Placental pericyte (primary cell): ENCODE measurements at places on chromosomes 3 and 15. TPM values are rescaled to one million over a fixed set of nuclear protein-coding genes. Genes with fewer than 3 reads are reported as not detected.

GUCA1C gene
- not detected in 2 replicates for total RNA-seq

SV2B gene
- under 0.01 TPM in 1 of 2 replicates, not detected in the other for total RNA-seq

NT5DC2 gene
- 57.3 and 68.6 TPM in 2 replicates for total RNA-seq

DPPA2 gene
- total RNA-seq = not detected in 2 replicates

XIRP1 gene
- total RNA-seq = 0.14 TPM in 1 of 2 replicates, not detected in the other

KIF15 gene
- 0.66 and 14.7 TPM in 2 replicates for total RNA-seq

PLS1 gene
- 0.22 and 2.1 TPM in 2 replicates for total RNA-seq

ZNF662 gene
- total RNA-seq = 1.1 and 1.3 TPM in 2 replicates

TXNRD3 gene
- total RNA-seq = 5.3 and 11.2 TPM in 2 replicates

STOML1 gene
- total RNA-seq = 16.6 and 26.9 TPM in 2 replicates

HCLS1 gene
- 3.1 and 5.3 TPM in 2 replicates for total RNA-seq

ZWILCH gene
- 5.0 and 38.5 TPM in 2 replicates for total RNA-seq

TGM5 gene
- total RNA-seq = not detected in 2 replicates

SUSD5 gene
- total RNA-seq = 0.66 and 1.9 TPM in 2 replicates

MINAR1 gene
- total RNA-seq = 0.66 and 2.4 TPM in 2 replicates

RAB11A gene
- total RNA-seq = 183 and 230 TPM in 2 replicates

GABRR3 gene
- total RNA-seq = not detected in 2 replicates

IL17RE gene
- total RNA-seq = 0.72 and 0.88 TPM in 2 replicates

UBE2E2 gene
- total RNA-seq = 16.8 and 23.9 TPM in 2 replicates

FYTTD1 gene
- total RNA-seq = 44.1 and 45.3 TPM in 2 replicates

GCHFR gene
- 1.0 and 3.3 TPM in 2 replicates for total RNA-seq

MOBP gene
- not detected in 2 replicates for total RNA-seq

SI gene
- not detected in 2 replicates for total RNA-seq

ROPN1 gene
- total RNA-seq = not detected in 2 replicates

HMCES gene
- total RNA-seq = 20.9 and 22.8 TPM in 2 replicates

FOXL2NB gene
- 0.66 and 24.1 TPM in 2 replicates for total RNA-seq

CLDN1 gene
- 16.6 and 161 TPM in 2 replicates for total RNA-seq

BRPF1 gene
- 20.8 and 30.4 TPM in 2 replicates for total RNA-seq

ZNF385D gene
- 0.43 TPM in 1 of 2 replicates, not detected in the other for total RNA-seq

ARL6 gene
- total RNA-seq = 3.1 and 18.2 TPM in 2 replicates

SLCO2A1 gene
- total RNA-seq = 1.6 TPM in 1 of 2 replicates, not detected in the other

GCSAM gene
- total RNA-seq = not detected in 2 replicates

CHDH gene
- total RNA-seq = 0.29 TPM in 1 of 2 replicates, not detected in the other

SPSB4 gene
- total RNA-seq = not detected in 2 replicates

PP2D1 gene
- total RNA-seq = not detected in 2 replicates
